Lung (tissue), 17 donors: ENCODE measurements at places on chromosomes 3 and 15.

DNA sequence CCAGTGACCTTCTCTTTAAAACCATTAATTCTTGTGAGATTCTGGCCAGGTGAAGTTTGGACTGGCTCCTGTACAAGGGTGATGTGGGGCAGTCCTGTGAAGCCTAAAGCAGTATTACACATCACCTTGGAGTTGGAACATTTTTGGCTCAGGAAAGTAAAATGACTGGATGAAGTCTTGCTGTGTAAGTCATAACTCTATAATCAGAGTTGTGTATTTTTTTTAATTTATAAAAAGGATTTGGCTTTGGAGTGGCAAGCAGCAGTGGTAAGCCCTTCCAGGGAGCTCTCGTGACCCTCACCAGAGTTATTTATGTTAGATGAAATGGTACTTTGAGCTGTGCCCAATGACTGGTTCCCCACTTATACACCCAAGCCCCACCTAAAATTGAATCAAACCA lies 331.2 kb upstream of the DCBLD2 start:
- DNase-seq = no peak

GRCh38 chr15:92634671-92635201 lies 20.8 kb downstream of the FAM174B start:
- no peak for DNase-seq

GRCh38 chr3:58271901-58272501 lies 34.0 kb upstream of the RPP14 start:
- DNase-seq = no peak

GRCh38 chr15:99130765-99131440 lies 26.0 kb downstream of the SYNM start:
- DNase-seq = no peak

DNA sequence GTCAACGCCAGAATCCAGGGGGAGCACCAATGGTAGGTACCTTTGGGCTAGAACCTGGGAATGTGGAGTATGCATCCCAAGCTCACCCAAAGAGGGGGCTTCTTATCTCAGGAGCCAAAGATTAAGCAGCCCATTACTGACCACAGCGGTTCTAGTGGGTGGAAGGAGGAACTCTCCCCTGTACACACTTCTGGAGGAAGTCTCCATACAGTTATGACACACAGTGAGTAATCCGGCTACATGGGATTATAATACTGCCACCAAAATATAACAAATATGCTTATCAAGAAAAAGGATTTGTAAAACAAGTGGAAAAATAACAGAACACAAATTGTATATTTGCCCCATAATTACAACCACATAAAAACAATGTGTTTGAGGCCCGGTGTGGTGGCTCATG lies 8.4 kb downstream of the MYO1E start:
- no peak for DNase-seq

DNA sequence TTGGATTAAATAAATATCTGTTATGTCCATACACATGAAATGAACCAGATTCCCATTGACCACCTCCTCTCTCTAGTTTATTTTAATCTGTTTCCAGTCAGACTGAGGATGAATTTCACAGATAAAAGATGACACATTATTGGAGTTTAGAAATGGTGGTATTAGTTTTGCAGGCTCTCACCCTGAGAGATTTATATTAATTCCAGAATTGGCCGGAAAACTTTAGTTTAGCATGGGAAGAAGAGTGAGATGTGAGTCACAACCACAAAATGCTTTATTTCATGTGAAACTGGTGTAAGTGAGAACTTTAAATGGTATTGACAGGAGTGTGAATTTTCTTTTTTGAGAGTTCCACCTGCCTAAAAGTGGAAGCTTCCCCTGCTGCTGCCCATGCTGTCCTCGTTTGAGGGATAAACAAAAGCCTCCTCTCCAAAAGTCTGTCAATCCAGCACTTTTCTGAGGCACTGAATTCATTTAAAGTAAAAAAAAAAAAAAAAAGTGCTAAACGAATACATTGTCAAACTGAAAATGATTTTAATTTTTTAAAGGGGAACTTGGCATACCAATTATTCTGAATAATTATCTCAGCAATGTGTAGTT lies 65.1 kb upstream of the EPHA3 start:
- no peak for DNase-seq

DNA sequence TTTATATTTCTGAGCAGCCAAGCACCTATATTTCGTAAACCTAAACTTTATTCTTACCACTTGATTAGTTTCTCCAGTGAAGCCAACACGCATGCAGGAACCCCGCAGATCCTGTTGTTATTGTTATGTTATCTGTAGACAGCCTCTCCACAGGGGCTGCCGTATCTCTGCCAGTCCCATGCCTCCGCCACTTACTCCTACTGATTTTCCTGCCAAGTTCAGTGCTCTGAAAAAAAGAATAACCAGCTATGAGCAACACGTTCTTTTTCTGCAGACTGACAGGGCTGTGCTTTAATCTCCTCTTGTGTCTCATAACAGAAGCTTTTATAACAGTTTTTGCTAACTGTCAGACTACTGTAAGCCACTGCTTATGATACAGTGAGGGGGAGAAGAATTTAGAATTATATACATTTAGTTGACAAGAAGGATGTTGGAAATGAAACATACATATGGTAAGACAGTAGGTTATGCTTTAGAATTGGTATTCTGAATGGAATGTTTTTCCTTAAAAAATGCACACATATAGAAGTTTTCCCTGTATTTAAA lies 347.4 kb downstream of the SI start:
- DNase-seq = peak; percentile 4

GRCh38 chr3:37243820-37244748 lies 69.7 kb upstream of the LRRFIP2 start:
- peak; percentile 78 for DNase-seq

- DNase-seq = no peak
These were observed 37.7 kb downstream of the ZIC4 start for GRCh38 chr3:147368561-147369221.

- DNase-seq = peak; percentile 91
These were observed at the start of gene IL17RD for GRCh38 chr3:57164657-57165573. TSS of gene IL17RD (minus strand) at chr3:57165353. CDS start at chr3:57165286, 67 bp downstream.

DNA sequence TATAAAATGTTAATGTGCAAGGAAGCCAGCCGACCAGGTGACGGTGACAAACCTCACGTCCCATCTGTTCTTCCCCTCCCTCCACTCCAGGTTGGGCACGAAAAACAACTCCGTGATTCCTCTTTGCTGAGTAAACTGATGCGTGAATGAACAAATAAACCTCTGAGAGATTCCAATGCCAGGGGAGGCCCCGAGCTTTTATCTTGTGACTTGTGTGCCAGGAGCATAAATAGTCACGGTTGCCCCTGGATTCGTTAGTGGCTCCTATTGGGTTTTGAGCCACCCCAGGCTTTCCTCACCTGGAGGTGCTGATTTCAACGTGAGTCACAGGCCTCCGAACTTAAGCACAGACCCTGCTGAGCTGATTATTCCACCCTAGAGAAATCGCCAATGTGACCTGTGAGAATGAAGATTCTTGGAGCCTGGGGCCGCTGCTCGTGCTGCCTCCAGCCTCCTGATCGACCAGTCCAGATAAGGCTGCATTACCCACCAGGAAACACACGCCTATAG lies 119.2 kb downstream of the SHQ1 start:
- DNase-seq = no peak

- DNase-seq = no peak
These were observed 20.7 kb downstream of the PPP1R2 start for GRCh38 chr3:195522254-195523023.

- DNase-seq = no peak
These were observed 6.0 kb downstream of the TADA3 start for GRCh38 chr3:9786209-9786739.

DNA sequence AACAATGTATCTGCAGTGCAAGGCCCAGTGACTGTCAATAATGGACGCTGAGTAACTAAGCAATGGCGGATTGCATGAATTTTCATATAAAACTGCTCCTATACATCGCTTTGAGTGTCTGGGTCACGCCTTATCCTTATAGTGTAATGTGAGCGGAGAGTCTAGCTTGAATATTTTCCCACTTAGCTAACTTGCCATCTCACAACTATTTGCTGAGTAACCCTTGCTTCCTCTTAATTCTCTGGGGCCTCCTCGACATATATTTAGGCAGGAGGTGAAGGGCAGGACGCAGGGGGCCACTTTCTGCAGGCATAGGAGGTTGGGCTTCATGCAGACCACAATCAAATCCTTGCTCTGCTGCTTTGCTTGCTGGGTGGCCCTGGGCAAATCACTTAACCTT lies 24.0 kb downstream of the ST8SIA2 start:
- DNase-seq = no peak

DNA sequence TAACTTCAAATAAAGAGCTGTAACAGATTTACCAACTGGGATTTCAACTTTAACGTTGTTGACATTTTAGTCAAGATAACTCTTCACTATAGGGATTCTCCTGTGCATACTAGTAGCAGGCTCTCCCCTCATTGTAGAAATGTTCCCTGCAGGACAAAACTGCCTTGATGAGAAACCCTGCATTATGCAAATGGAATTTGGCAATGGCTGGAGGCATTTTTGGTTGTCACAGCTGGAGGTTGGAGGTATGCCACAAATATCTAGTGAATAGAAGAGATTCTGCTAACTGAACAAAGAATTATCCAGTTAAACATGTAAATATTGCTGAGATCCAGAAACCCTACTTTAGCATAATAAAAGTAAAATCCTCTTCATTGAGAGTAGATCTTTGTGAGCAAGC lies 928.8 kb upstream of the ALCAM start:
- peak; percentile 78 for DNase-seq

- no peak for DNase-seq
These were observed 62.6 kb downstream of the FSIP1 start for GRCh38 chr15:39720081-39720480.

- no peak for DNase-seq
These were observed 40.5 kb downstream of the SV2B start for GRCh38 chr15:91140601-91141000.

DNA sequence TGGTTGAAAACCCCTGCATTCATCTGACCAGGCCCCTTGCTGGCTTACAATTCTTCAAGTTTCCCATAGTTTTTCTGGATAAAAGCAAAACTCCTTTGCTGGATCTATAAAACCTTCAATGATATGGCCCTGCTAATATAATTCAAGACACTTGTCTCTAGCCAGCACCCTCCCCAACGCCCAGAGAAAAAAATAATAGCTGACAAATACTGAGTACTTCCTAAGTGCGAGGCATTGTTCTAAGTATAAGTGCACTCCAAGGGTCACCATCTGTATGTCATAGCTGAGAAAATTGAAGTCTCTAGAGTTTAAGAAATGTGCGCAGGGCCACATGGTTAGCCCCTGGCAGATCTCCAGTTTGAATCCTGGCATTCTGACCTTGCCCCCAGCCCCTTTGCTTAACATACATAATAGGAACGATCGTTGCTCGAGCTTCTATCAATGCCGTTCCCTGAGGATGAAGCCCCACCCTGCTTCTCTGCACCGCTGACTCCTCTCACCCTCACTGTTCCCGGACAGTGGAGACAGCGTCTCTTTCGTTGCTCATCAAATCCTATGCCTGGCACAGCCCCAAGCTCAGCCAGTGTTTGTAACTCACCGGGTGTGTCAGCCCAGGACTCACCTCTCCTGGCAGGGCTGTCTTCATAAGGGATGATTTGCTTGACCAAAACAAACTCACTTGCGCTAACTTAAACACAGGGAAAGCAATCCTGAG lies 377.1 kb upstream of the PROK2 start:
- no peak for DNase-seq

DNA sequence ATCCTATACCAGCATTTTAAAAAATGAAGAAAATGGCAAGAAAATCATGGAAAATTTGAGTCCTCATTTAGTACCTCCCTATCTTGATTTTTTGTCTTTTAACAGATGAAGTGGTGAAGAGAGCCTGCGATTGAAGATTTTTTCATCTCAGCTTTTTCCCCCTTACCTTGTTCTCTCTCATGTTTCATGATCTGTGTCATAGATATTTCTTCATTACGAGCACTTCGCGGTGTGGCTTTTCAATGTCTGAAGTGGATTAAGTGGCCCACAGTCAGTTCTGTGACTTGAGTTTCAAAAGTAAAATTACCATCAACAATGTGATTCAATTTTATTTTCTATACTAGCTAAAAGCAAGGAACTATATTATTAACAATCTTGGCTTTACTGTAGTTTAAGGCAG lies 147.2 kb downstream of the FNDC3B start:
- no peak for DNase-seq

GRCh38 chr3:162034368-162034767 lies 537.8 kb downstream of the OTOL1 start:
- DNase-seq = no peak

DNA sequence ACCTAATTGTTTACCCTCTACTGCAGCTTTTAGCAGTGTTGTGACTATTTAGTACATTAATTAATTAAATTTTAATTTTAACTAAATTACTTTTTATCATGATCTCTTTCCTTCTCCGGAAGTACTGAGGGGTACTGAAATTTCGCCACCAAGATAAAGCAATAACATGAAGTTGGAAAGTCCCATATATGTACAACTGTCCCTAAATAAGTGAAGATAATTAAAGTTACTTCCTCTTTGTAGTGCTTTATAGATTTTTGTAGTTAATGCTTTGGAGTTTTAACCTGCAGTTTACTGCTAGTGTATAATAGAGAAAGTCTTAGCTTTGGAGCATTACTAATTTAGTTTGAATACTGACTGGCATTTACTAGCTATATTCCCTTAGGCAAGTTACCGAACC lies 325.3 kb downstream of the NAALADL2 start:
- no peak for DNase-seq

DNA sequence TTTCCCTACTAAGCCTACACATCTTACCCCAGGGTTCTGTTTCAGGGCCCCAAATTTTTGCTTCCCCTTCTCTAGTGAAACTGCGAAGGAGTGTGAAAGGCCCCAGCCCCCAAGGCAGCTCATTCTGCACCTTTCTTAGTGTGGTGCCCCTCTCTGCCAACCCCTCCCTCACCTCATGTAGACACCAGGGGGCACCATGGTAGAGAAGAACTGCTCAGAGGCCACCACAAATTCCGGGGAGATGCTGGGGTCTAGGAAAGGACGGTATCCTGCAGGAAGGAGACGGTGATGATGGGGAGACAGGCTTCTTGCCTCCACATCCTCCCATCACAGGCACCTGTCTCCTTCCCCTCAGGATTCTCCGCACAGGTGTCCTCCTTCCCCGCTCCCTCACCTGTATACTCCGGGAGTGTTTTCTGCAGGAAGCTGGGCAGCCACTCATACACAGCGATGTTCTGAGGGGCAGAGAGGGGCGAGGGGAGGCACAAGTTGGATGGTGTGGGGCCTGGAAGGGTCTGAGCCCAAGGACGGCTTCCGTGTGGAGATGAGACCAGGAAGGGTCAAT lies 3.6 kb downstream of the DUOX2 start:
- DNase-seq = no peak

GRCh38 chr3:69445024-69445423 lies 59.1 kb upstream of the FRMD4B start:
- peak; percentile 82 for DNase-seq

DNA sequence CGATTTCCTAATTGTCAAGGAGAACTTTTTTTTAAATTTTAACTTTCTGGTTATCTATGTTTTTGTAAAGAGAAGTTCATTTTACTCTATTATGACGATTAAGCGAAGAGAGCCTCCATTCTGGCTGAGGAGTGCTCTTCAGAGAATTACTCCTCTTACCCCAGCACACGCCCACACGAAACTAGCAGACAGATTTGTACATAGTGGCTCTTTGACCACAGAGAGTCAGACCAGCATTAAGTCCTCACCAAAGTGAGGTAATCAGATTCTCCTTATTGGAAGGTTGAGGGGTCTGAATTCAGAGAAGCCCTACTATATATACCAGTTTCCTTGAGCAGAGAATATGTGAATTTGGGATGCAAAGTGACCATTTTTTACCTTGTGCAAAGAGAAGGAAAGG lies 204.8 kb upstream of the TSC22D2 start:
- no peak for DNase-seq
